Skeletal muscle cell (primary cell): ENCODE measurements at places on chromosomes 16 and 17.

DNA sequence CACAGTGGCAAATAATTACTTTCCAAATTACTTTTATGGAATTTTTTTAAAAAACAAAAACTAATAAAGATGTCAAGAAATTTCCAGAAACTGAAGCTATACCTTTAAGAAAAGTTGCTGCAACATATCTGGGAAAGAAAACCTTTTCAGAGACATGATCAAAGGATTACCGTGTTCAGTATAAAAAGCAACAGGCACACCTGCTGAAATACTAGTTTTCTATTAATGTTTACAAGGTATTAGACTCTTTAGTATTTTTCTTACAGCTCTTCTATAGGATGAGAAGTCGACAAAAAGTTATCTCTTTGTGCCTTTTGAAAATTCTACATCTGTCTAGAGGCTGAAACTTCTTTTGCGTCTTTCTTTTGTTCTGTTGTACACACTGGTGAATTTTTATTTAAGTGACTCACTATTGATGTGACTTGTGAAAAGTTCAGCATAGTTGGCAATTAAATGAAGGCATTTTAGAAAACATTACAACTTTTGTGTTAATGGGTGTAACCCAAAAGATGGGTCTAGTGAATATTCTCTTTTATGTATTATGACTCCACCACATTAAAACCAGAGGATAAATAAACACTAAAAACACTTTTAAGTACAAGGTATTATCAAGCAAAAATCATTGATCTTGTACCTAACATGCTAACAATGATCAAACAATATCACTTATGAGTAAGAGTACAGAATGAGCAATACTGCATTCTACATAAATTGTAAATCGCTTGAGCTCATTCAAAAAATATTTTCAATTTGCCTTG, 23.8 kb downstream of the NACA2 start:
- no peak for DNase-seq

- DNase-seq = no peak
These were observed 790 bp downstream of the TRADD start for GRCh38 chr16:67158637-67159600.

- DNase-seq = no peak
These were observed 19.1 kb downstream of the FAM20A start for GRCh38 chr17:68581863-68582645.

- no peak for DNase-seq
These were observed 29.4 kb downstream of the TOM1L2 start for GRCh38 chr17:17942846-17943245.

- DNase-seq = no peak
These were observed 4.4 kb downstream of the MYL4 start for GRCh38 chr17:47213540-47213939.

DNA sequence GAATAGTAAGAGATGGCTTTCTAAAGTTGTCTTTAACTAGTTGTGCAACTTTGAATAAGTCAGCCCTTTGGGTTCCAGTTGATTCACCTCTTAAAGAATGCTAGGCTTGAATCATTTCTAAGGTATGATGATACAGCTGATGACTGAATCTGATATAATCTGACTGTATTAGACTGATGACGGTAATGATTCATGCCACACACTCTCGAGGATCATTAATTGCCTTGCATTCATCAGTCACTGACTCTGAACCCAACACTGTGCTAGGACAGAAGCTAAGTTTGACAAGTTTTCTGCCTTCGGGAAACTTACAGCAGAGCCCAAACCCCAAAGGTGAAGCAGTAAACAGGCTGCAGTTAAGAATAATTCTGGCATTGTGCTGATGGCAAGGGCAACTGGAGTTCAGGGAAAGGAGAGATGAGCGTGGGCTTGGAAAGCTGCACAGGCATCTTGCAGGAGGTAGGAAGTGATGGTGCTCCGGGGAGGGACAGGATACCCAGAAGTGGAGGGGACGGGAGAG, 25.8 kb downstream of the ASIC2 start:
- DNase-seq = peak; percentile 79

DNA sequence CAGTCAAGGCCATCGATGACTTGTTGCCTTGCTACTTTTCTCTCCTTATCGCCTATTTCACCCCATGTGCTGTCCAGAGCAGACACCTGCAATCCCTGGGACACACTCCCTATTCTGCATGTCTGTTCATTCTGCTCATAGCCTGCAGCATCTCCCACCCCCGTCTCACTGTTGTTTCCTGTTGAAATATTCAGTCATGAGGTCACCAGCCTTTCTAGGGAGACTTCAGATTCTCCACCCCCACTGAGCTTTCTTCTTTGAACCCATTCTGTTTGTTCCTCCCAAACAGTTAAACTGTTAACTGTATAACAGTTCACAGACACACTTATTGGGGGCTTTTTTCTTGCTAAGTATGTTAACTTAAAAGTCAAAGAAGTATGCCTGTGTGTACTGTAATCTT, 94.4 kb downstream of the AATF start:
- DNase-seq = no peak

- no peak for DNase-seq
These were observed 64.5 kb downstream of the RAI1 start for GRCh38 chr17:17745476-17746455.

DNA sequence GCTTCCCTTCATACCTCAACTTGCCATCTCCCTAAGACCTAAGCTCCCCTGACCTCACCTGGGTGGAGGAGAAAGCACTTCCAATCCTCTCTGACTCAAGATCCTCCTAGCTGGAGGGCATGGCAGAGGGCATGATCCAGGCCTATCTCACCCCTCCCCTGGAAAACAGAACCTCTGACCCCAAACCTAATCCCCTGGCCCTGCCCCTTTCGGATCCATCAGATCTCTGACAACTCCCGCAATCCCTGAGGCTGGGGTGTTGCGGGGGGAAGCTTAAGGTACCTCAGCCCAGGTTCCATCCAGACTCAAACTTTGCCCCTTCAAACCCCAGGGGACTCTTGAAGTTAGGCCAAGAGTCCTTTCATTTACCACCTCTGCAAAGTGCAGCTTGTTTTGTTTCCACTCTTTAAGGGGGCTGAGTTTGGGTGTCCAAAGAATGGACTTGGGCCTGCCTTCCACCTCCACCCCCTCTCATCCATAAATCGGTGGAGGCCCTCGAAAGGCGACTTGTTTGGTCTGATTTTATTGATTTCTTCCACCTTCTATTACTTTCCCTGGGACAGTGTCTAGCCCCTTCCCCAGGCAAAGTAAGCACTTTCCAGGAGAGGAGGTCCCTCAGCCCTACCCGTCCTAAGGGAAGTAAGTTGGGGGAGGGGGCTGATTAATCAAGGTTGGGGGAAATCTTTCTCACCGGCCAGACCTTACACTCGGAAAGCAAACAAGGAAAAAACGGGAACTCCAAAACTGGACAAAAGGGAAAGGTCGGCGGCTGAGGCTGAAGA, 2.6 kb downstream of the EPOP start:
- DNase-seq = no peak

- no peak for DNase-seq
These were observed 22.2 kb downstream of the ITPRIPL2 start for GRCh38 chr16:19135896-19136438.

- DNase-seq = no peak
These were observed 637 bp downstream of the WNT3 start for GRCh38 chr17:46817901-46818209.

- DNase-seq = peak; percentile 11
These were observed 66.3 kb downstream of the BPTF start for GRCh38 chr17:67891481-67892119.

DNA sequence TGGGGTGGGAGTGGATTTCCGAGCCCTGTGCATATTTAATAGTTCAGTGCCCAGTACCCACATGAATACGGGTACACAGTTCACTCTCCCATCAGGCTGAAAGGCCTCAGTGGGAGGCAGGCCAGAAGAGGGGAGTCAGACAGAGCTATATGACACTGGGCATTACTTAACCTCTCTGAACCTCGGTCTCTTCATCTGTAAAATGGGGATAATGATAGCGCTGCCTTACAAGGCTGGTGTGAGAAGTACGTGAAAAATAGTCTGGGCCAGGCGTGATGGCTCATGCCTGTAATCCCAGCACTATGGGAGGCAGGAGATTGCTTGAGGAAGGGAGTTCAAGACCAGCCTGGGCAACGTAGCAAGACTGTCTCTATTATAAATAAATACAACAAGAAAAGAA, 3.6 kb downstream of the GPRC5B start:
- DNase-seq = no peak

DNA sequence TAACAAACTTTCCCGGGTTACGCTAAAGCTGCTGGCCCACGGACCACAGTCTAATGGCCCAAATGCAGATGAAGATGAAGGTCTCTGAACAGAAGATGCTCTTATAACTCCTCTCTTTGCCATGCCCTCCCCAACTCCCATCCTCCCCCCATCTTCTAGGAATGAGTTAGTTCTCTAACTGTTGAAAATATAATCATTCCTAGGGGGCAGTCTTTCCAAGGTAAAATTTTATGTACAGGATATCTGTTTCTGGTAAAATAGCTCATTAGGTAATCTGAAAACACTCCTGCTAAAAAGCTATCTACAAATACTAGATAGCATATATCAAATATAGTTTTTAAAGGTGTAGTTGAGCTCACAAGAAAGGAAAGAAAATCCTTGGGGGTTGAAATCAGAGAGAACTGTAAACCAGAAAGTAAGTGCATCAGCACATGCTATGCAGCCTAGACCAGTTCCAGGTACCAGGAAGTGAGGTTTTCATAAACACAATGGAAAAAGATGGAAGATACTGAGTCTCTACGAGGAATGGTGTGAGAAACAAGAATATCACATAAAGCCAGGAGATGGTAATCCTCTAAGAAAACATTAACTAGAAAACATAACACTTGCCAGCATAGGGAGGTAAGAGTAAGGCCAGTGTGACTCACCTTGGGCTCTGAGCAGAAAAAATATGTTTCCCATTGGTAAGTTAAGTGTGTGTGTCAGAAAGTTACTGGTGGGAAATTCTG, 38.1 kb downstream of the CMC2 start:
- DNase-seq = no peak

DNA sequence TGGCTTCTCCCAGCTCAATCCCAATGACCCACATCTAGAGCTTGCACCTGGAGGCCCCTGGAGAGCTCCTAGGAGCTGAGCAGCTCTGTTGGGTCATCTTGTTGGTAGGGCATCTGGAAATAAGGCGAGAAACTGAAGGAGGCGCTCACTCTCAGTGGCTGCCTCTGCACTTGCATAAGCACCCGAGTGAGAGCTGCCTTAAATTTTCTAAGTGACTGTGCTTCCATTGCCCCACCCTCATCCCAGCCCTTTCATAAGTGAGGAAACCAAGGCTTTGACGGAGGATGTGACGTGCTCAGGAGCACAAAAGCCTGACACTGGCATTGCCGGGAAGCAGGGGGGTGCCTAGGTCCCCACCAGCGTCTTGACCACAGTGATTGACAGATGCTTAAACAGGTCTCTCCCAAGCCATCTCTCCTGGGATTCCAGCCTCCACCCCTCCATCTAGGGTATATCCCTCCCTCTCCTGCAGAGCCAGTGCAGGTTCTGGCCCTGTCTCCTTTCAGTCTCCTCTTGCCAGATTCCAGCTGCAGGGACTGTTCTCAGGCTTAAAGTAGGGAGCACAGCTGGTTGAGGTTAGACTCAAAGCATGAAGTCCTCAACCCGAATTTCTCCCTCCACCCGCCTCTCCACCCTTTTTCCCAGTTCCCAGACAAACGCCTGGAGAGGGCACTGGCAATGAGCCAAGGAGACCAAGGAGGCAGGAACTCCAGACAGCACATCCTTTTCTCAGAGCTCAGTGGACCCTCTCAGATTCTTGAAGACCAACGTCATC, 113.7 kb downstream of the IRX5 start:
- no peak for DNase-seq

DNA sequence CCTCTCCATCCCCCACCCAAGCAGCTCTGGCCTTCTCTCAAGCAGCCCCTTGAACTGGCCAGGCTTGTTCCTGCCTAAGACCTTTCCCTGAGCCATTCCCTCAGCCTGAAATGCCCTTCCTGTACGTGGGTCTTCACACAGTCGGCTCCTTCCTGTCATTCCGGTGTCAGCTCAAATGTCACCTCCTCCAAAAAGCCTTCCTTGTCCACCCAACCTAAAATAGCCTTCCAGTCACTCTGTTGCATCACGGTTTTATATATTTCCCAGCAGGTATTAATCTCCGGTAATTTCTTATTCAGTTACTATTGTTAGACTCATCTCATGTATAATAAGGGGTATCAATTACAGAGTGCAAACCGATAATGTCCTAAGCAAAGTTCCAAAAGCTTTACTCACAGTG, 51.8 kb downstream of the C17orf67 start:
- no peak for DNase-seq

GRCh38 chr17:76772842-76773525, 35.1 kb downstream of the MFSD11 start:
- DNase-seq = peak; percentile 52

DNA sequence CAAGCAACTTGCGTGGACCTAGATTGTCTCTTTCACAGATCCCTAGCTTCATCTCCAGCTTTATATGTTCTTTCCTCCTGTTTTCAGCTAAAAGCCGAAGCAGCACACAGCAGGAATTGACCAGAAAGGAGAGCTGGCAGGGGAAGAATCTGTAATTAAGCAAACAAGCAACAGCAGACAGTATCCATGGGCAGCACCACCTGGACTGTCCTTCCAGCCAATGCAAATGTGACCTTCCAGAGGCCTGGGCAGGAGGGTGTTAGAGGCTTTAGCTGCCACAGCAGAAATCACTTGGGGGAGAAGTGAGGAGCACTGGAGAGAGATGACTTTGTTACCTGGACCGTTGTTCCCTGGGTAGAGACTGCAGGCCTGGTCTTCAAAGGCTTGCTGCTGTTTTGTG, 427.6 kb upstream of the GOT2 start:
- DNase-seq = no peak

- DNase-seq = no peak
These were observed 37.5 kb downstream of the SPECC1 start for GRCh38 chr17:20046629-20047028.

DNA sequence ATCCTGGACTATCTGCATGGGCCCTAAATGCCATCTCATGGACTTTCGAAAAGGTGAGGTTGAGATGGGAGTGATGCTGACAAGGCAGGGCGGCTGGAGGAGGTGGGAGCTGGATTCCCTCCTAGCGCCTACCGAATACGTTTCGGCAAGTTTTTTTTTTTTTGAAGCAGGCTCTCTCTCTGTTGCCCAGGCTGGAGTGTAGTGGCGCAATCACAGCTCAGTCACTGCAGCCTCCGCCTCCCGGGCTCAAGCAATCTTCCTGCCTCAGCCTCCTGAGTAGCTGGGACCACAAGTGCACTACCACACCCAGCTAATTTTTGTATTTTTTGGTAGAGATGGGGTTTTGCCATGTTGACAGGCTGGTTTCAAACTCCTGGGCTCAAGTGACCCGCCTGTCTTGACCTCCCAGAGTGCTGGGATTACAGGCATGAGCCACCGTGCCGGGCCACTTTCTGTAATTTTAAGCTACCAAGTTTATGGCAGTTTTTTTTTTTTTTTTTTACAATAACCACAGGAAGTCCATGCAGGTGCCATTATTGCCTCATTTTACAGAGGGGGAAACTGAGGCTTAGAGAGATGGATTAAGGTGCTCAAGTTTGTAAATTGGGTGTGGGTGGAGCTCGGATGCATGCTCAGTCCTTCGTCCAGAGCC, 246.4 kb downstream of the PRKCA start:
- DNase-seq = no peak
